Epithelial cell of proximal tubule (primary cell): ENCODE measurements at places on chromosomes 3 and 15. TPM values are rescaled to one million over a fixed set of nuclear protein-coding genes. Genes with fewer than 3 reads are reported as not detected.
A peak's percentile ranks its signal among the peaks of the same experiment; 100 is the strongest.

Gene TLR9
- total RNA-seq: not detected in 2 replicates

Gene CLDN16
- 8.5 and 29.7 TPM in 2 replicates for total RNA-seq

Gene FEZF2
- not detected in 2 replicates for total RNA-seq

DNA sequence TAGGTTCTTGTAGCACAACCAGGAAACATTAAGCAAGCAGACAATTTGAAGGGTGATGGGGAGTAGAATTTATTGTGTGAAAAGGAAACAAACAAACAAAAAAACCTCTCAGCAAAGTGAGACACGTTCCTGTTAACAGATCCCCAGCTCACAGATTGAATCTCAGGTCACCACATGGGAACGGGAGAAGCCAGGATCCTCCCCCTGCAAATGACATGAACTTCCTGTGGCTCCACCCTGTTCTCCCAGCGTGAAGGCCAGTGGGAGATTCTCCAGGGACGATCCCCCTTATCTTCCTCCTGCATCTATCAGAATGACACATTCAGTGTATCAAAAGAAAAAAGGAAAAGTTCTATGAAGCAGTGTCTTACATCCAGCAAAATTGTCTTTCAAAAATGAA is 1488.1 kb downstream of the OTOL1 start:
- DNase-seq: no peak

DNA sequence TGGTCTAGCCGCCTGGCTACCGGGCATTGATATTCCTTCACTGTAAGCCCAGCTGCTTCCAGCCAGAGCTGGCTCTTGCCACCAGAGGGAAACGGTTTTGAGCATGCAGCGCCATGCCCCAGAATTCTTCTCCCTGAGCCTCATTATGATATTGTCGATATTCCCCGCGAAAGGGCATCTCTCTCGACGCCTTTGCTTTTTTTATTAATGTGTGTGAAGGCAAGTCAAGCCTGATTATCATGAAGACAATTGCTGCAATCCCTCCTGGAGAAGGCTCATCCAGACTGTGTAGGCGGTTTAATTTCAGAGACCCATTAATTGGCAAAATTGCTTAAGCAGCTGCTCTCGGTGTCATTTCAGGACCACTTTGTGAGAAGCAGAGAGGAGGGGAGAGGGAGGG is 321.2 kb upstream of the TLE3 start:
- no peak for DNase-seq

DNA sequence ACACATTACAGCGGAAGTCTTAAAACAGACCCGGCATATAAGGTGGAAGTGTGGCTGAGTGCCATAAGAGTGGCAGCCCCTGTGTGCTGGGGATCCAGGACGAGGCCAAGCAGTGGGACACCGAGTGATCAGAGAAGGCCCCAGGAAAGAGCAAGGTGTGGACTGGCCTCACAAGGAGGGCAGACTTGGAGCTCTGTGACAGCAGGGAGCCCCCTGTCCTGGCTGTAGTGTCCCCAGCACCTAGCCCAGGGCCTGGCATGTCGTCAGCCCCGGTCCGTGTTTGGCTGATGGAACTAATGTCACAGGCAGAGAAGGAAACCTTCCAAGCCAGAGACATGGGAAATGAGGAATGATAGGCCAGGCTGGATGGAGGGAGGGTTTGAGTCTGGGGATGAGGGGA is 4.8 kb downstream of the PDIA5 start:
- no peak for DNase-seq

GRCh38 chr3:133254151-133254550 is 145.7 kb upstream of the BFSP2 start:
- no peak for DNase-seq

DNA sequence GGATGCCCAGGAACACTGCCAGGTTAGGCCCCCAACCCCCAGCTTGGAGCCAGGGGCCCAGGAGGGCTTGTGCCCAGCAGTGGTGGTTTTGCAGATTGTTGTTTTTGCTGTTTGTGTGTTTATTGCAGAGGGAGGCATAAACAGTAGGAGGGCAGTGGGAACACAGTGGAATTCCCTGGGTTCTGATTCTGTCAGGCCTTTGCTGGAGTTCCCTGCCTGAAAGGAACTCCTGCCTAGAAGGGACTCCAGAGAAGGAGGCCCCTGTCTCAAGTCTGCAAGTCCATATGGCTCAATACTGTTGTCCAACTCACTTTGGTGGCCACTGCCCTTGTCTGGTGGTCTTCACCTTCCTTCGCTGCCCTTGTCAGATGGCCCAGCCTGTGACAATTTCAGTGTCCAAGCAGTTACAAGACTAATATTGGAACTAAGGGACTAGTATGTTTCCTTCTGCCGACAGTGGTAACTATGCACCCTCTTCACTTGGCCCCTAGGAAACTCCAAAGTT is 47.4 kb upstream of the RAB6B start:
- DNase-seq: no peak

DNA sequence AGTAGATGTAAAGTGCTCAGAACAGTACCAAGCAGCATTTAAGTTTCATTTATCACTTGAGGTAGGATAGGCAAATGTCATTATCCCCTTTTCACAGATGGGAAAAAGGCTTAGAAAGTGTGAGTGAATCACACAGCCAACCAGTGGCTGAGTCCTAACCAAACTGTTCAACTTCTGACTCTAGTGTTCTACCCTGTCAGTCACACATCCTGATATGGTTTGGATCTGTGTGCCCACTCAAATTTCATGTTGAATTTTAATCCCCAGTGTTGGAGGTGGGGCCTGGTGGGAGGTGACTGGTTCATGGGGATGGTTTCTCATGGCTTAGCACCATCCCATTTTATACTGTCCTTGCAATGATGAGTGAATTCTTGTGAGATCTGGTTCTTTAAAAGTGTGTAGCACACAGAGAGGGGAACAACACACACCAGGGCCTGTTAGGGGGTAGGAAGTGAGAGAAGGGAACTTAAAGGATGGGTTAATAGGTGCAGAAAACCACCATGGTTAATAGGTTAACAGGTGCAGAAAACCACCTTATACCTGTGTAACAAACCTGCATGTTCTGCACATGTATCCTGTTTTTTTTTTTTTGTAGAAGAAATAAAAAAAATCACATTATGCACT is 304.7 kb downstream of the SUCLG2 start:
- DNase-seq: peak; percentile 43

DNA sequence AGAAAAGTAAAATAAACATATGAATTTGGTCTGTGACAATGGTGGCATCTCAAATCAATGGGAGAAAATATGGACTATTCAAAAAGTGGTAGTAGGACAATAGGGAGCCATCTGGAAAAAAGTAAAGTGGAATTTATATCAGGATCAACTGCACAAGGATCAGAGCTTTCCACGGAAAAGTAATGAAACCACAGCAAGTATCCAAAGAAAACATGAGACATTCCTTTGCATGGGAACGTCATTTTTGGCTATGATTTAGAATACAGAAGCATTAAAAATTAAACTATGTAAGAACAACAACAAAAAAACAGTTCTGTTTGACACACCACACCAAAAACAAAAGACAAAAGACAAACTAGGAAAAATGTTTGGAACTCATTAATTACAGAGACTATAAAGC is 18.7 kb downstream of the CRBN start:
- no peak for DNase-seq

DNA sequence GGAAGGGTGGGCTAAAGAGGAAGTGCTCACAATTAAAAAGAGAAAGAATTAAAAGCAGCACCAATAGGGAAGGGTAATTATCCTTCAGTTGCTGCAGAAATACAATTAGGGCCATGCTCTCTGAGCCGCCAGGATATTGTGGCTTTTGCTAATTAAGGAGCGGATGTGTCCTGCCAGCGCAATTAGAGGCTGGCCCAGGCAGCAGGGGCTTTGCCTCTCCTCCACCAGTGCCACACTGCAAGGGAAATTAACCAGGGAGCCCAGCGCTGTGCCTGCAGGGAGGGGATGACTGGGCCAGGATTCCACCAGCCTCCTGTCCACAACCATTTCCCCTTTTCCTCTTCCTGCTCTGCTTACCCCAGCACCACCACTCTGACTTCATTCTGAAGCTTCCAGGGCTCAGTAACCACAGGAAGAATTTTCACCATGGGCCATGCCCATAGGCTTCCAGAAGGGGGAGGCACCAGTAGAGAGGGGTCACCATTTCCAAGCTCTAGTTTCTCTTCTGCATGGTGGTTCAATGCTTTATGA is 10.4 kb upstream of the AEN start:
- no peak for DNase-seq

DNA sequence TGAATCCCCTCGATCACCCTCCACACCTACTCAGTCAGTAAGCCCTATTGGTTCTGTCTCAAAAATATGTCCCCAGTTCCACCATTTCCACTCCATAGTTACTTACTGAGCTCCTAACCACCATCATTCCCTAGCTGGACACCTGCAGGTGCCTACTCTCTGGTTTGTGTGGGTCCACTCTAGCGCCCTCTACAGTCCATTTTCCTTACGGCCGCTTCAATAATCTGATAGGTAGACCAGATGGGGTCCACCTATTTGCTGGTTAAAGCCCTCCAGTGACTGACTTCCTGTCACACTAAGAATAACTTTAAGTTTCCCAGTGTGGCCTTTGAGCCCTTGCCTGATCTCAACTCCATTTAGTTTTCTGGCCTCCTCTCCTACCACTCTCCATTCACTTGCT is 5.0 kb downstream of the GXYLT2 start:
- no peak for DNase-seq
